ENCODE measurements at places on chromosomes 1 and 21.

- DNase-seq: no peak
These were observed 100.2 kb upstream of the GNG4 start for GRCh38 chr1:235749755-235750300.

GRCh38 chr1:98112626-98113025 is 191.8 kb upstream of the DPYD start:
- no peak for DNase-seq

DNA sequence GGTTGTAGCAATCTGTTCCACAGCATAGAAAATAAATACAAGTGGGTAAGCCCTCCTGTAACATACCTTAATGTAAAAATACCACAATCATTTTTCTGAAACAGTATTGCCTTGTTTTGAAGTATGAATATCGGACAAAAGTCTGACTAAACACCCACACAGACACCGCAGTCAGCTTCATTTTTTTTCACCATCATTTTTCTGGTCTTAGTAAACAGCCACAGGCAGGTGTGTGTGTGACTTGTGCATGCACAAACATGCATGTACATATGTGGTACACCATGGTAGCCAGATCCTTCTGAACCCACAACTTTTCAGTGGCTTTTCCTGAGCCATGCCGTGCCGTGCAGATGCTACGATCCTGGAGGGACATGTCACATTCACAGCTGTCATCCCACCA is 261.7 kb downstream of the PCP4 start:
- no peak for DNase-seq

DNA sequence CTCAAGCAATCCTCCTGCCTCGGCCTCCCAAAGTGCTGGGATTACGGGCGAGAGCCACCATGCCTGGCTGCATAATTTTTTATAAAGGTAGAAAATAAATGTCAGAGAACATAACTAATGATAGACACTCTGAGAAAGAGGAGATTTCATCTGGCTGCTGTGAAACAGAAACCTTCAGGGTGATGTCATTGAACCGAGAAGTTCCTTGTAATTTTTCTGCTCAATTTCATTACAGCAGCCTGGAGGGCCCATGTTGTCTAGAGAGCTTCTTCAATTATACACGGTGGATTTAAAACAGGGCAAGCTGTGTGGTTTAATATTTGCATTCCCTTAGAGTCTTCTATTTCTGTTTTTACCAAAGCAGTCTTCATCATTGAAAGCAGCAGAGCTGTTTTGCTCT is 64.3 kb upstream of the MORC3 start:
- no peak for DNase-seq

DNA sequence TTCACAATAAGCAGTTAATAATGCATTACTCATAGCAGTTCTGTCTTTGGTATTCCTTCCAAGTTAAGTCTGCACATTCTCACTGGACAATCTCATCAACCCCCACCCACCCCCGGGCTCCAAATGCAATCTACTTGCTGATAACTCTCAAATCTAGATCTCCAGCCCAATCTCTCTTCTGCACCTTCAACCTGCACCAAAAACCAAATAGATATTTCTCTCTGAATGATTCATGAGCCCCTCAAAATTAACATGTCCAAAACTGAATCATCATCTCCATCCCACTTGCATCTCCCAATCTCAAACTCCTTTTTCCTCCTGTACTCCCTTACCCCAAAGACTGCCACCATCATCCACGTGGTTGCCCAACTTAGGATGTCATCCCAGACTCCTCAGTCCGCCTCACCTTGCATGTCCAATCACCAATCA is 2.7 kb downstream of the DOCK7 start:
- DNase-seq: no peak

Data from fibroblast of skin of left quadriceps (primary cell).